ENCODE measurements at places on chromosomes 12 and 14. TPM values are rescaled to one million over a fixed set of nuclear protein-coding genes. Genes with fewer than 3 reads are reported as not detected.

- DNase-seq, result no peak
Observed at GRCh38 chr12:91126516-91126915, 15.2 kb upstream of the LUM start.

GRCh38 chr14:76024211-76024907 lies 38.8 kb downstream of the IFT43 start:
- DNase-seq, result no peak

DNA sequence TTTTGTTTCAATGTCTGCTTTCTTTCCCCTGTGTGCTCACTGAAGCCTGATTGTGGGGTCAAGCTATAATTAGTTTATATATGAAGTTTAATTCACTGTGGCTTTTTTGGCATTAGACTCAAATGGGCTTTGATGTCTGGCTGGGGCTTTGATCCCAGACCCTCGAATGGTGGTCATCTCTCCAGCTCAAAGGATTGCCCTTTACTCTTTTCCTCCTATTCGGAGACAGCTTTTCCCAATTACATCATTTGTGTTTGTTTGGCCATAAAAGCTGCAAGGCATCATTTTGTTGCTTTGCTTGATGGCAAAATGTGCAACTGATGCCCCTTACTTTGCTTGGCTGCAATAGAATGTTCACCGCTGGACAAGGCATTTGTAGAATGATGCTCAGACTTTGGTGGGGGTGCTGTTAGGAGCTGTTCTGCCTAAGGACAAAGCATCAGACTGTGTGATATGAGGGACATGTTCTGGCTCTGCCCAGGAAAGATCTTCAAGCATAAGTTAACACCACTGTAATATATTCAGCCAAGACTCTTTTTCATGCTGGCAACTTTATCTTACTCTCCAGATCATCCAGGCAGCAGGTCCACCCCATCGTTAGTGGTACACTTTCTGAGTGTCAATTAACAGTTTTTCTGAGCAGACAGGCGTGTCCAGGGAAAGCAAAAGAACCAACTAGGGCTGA lies 3.2 kb upstream of the DACT1 start:
- DNase-seq, result no peak

- peak; percentile 69 for DNase-seq
Observed at GRCh38 chr14:104650057-104650980, 39.1 kb upstream of the INF2 start.

- no peak for DNase-seq
Observed at GRCh38 chr12:34108405-34108803, 86.1 kb downstream of the ALG10 start.

- DNase-seq, result no peak
Observed at GRCh38 chr12:91177381-91177780, 5.2 kb downstream of the DCN start.

GRCh38 chr14:50340963-50341362 lies 28.8 kb downstream of the DMAC2L start:
- DNase-seq, result no peak

- DNase-seq, result no peak
Observed at GRCh38 chr12:79933532-79934264, 1.2 kb downstream of the PPP1R12A start.

DNA sequence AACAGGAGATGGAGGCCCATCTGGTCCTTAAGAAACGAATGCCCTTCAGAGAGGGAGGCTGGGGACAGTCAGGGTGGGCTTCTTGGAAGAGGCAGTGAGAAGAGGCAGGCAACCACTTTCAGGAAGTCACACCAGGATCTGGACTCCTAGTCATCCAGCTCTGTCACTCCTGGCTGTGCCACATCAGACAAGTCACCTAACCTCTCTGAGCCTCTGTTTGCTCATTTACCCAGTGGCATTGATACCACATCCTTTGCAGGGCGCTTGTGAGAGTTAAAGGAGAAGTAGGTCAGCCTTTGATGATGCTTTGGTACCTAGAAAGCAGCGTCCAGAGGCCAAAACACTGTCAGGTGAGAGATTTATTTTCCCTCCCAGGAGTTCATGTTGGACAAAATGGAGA lies 11.1 kb downstream of the CCDC197 start:
- DNase-seq, result no peak

DNA sequence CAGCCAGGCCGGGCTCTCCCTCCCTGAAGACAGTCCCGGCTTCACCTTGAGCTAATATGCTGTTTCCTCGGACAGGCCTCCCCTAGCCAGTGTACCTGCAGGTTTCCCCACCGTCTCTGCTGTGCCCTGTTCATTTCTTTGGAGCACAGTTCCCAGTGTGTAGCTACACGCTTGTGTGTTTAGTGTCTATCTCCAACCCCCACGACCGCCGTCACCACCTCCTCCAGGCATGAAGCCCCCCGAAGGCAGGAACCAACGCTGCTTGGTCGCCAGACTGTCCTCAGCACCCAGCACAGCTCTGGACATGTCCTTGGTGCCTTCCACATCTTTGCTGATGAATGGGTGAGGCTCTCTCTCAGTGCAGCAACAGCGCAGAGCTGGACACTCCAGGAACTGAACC lies 26.2 kb upstream of the PLEKHG6 start:
- peak; percentile 44 for DNase-seq

DNA sequence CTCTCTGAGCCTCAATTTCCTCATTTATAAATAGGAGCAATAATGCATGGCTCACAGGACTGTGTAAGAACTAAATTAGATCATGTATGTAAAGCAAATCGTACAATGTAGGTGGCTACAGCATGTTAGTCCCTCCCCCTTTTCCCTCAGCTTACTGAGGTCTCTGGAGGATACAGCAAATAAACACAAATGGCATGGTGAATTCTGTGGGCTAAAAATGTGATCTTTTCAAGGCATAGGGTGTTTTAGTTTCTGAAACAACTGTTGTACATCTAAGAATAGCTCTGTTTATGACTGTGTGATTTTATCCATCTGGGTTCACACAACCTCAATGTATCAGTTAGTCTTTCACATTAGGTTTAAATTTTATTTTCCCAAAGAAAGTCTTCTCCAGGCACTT lies 121.2 kb upstream of the PLEKHG7 start:
- no peak for DNase-seq

- no peak for DNase-seq
Observed at GRCh38 chr12:26101763-26102162, 23.1 kb downstream of the BHLHE41 start.

CRIP1 gene
- total RNA-seq, result 237 TPM

DIO3 gene
- 1.9 TPM for total RNA-seq

AHNAK2 gene
- 10.8 TPM for total RNA-seq

CHST11 gene
- 46.2 TPM for total RNA-seq

SH2B3 gene
- 49.5 TPM for total RNA-seq

OVCH1 gene
- 3.2 TPM for total RNA-seq
